ENCODE measurements at places on chromosomes 6 and 20. TPM values are rescaled to one million over a fixed set of nuclear protein-coding genes. Genes with fewer than 3 reads are reported as not detected.

Gene TRIM31
- total RNA-seq, result not detected

Gene FNDC1
- total RNA-seq, result under 0.01 TPM

Gene FAM83C
- total RNA-seq, result not detected

Gene GSTA1
- not detected for total RNA-seq

Gene SRSF12
- 0.11 TPM for total RNA-seq

Gene ZNF133
- total RNA-seq, result 28.6 TPM

Measured in uterine smooth muscle cell (primary cell).